ENCODE measurements at places on chromosomes 6 and 20.
A peak's percentile ranks its signal among the peaks of the same experiment; 100 is the strongest.

DNA sequence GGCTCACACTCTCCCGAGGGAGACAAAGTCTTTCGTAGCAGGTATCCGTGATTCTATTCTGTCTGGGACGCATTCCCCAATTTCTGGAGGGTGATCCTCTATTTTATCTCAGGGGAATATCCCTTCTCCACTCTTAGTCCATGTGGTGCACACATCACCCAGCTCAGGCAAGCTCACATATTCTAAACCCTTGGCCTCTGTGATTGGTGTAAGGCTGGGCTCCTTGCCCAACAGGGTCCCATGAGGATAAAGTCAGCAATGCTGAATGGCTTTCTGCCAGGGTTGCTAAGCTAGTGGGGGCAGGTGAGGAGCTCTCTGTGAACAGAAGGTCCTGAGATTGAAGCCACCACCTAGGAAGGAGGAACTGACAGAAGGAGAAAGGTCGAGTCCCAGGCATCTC lies 137.2 kb downstream of the CDH26 start:
- DNase-seq = no peak

- DNase-seq = no peak
Observed at GRCh38 chr20:63855363-63856097, 5.8 kb upstream of the ABHD16B start.

DNA sequence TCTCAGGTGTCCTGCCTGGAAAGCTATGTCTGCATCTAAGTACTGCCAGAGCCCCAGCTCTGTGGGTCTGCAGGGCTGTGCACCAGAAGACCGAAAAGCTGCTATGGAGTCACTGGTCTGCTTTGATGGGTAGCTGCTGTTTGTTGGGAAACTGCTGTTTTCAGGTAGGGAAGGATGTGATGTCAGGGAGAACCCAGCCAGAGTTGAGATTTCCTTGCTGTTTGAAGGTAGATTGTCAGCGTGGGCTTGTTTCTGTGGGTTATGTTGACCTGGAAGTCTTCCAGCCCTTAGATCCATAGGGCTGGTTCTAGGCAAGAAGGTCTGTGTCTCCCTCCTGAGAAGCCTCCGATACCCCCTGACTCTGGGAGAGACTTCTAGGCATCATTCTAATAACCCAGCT lies 12.2 kb upstream of the SHLD1 start:
- DNase-seq = no peak

GRCh38 chr6:44556046-44556445 lies 168.5 kb downstream of the CDC5L start:
- DNase-seq = no peak

DNA sequence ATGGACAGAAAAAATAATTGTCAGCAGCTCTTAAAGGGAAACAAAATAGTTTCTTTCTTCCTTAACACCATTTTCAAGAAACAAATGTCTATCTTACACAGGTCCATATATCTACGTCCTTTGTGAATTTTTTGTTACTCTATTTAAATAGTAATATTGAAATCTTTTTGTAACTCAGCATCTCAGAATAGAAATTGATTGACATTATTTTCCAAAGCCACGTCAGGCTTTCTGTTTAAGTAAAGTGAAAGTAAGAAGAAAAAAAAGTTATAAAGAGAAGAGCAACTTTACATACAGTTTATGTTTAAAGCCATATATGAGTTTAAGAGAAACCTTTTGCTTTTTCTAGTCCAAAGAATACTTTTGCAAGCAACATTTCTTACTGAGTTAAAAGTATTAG lies 402.9 kb upstream of the SOX4 start:
- no peak for DNase-seq

- no peak for DNase-seq
Observed at GRCh38 chr6:22035690-22036089, 261.1 kb downstream of the PRL start.

DNA sequence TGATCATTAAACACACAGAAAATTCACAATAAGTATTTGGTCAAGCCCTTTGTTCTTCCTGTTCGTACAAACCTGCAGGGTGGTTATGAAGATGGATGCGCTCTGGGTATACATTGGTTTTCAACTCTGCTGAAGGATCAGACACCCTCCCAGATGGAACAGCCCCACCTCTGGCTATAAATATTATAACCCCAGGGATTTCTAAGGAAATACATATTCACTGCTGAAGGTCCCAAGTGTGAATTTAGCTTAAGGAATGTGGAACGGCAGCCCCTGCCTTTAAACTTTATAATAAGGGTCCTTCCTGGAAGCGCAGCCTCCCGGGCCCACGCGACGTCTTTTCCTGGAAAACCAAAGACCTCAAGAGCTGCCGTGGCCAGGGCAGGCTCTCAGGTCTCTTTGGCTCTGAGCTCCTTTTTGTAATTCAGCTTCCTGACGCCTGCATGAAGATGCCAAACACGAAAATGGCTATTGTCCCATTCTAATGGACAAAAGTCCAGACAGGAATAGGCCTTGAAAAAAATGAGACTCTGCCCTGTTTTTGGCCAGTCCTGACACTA lies 172.4 kb upstream of the SSTR4 start:
- DNase-seq = no peak

GRCh38 chr6:15735567-15736265 lies 72.9 kb upstream of the DTNBP1 start:
- DNase-seq = no peak

- no peak for DNase-seq
Observed at GRCh38 chr6:33093855-33094254, 18.1 kb downstream of the HLA-DPB1 start.

- no peak for DNase-seq
Observed at GRCh38 chr6:53731866-53732636, 62.8 kb upstream of the LRRC1 start.

DNA sequence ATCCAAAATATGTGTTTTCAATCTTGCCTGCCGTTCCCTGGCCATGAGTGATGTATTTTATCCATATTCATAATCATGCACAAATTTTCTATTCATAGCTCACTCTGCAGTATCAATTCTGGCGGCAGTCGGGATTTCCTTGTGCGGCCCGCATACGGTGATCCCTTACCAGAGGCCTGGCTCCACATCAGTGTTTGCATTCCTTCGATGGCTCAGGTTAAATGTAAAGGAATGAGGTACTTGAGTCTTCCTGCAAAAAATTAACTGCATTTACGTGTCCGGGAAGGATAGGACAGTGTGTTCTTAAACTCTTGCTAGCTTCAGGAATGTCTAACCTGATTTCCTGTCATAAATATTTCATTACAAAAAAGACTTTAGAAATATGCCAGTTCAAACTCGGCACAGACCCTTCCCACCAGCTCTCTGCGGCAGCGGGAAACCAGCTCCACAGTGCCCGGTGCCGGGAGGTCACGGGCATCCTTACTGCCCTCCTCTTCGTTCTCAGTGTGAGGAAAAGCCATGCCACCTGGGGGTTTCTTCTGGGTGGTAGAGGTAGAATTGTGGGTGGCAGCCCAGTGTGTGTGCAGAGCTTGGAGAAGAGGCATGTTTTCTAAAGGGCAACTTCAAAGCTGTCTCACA lies 154.5 kb downstream of the MOXD1 start:
- no peak for DNase-seq

DNA sequence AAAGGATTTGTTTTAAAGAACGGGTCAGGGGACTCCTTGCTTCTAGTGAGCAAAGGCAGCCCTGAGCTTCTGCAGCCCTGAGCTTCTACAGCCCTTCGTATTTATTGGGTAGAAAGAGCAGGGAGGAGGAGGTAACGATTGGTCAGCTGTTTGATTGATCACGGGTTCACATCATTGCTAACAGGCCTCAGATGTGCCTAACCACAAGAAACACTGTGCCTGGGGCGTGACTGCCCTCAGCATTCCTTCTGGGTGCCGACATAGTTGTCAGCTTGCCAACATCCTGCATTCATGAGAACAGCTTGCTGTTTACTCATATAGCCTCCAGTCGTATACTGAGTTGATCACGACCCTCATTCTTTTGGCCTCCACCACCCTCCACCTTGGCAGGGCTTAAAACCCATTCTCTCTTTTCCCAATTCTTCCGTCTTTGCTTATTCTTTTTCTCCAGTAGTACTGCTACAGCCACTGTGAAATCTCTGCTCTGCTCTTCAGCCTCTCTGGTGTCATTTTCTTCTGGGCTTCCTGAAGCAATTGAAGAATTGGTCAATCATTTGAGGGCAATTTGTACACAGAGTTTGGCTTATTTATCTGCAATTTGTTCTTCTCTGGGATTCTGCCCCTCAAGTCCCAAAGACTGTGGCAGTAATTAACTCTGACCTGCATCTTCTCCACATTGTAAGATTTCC lies 25.4 kb upstream of the NOP56 start:
- no peak for DNase-seq

DNA sequence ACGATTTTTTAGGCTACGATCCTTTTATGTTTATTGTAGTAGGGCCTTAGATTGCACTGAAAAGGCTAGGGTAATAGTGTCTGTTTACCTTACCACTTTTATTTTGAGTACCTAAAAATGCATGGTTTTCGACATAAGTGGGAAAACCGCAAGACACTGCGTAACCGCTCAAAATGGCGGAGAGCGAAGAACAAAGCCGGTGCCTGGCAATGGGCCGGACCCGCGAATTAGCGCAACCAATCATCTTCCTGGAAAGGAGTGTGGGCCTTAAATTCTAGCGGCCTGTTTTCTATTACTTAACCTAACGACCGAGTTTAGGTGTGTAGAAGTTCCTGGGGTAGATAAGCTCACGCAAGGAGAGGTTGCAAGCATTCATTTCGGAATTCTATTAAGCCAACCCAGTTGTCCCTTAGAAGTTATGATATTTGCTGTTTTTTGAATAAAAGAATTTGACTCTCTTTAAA lies 118.0 kb downstream of the HFE start:
- peak; percentile 76 for DNase-seq

GRCh38 chr6:145020114-145020513 lies 715.2 kb downstream of the EPM2A start:
- no peak for DNase-seq

DNA sequence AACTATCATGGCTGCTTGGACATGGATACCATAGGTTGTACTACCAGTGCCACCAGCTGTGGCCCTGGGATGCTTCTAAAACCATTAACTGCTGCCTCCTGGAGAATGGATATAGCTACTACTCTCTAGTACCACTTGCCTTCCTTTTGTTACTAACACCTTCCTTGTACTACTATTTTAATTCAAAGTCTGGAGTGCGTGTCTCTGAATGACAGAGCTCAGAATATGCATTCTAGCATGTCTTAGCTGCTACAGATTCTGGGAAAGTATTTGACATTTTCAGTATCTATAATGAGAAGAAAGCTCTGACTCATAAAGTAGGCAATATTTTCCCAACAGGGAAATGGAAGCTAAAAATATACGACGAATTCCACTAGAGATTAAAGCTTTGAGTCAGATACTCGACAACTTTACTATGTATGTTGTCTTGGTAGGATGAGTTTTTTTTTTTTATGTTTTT lies 112.3 kb downstream of the PFDN4 start:
- no peak for DNase-seq

DNA sequence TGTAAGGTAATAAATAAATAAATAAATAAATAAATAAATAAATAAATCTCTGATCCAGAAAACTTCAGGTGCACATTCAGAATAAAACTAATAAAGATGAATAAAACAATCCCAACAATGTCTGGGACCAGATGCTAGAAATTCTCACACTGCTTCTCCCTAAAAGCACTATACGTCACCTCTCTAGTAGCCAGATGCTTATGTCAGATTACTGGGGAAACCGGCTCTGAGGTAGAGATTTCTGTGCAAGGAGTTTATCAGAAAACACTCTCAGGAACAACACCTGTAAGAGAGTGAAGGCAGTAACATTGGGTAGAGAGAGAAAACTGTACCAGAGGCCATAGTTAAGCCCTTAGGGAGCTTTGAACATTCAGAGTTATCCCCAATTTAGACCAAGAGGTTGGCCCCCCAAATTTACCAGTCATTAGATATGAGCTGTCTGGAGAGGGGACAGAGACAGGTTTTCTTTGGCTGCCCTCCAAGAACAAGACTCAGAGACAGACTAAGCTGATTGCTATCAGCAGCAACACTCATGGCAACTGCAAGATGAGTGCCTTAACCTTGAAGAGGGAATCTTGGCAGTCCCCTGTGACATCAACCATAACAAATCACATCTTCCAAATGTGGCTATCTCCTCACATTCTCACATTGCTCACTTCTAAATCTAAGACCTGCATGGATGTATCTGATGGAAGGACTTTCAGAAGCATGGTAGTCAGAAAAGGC lies 151.2 kb upstream of the BMP5 start:
- no peak for DNase-seq

- no peak for DNase-seq
Observed at GRCh38 chr6:17994019-17994418, 6.6 kb upstream of the KIF13A start.

DNA sequence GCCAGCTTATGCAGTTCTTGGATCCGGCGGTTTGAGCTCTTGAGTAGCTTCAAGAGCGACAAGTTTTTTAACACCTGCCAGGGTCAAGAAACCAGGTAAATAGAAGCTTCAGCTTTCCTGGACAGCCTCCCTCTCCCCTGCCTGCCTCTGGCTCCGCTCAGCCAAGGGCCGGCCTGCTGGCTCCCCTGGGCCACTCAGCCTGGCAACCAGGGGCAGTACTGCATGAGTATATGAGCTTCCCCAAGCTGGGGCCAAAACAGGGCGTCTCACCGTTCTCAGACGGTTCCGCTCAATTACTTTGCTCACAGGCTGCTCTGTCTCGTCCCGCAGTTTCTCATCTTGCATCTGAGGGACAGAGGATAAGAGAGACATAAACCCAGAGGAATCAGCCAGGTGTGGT lies 856 bp downstream of the TP53TG5 start:
- no peak for DNase-seq

- no peak for DNase-seq
Observed at GRCh38 chr20:3765171-3765882, 2.2 kb downstream of the ADISSP start.

DNA sequence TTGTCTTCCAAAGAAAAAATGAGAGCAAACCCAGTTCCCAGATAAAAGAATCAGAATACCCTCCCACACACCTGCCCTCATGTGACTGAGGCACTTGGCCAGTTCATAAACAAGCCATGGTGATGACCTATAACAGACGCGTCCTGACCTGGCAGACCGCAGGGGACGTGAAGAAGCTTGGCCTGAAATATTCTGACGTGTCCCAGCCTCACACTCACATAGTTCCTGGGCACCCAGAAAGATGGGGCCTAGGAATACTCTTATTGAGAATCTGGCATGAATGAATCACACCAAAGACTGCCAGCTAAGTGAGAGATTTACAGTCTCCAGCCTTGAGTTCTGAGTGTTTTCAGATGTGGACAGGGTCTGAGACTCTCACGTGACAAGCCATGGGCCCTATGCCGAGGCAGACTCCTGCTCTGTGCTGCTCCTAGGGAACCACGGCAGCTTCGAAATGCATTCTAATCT lies 17.2 kb upstream of the MAP3K4 start:
- no peak for DNase-seq

GRCh38 chr6:31844507-31844906 lies 17.0 kb downstream of the HSPA1B start:
- no peak for DNase-seq

DNA sequence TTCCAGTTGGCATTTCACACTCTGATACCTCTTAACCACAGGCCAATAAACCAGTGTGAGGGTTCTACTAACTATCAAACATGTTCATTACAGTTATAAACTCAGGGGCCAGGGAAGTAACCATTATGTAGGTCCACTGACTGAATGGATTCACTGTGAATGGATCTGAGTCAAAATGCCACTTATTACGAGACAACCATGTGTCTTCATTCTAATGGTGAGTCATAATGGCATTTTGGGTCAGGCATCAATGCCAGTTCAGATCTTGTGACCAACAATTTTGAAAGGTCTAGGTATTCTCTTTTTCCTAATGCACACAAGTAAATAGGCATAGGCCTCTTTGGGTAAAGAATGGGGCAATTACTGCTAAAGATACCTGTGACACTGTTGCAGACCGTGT lies 112.2 kb upstream of the HEY2 start:
- DNase-seq = no peak
